Pulmonary artery endothelial cell (primary cell): ENCODE measurements at places on chromosomes 5 and 9.

GRCh38 chr5:177995691-177996595 lies at the start of gene PROP1:
Gene PROP1 (minus strand): TSS chr5:177996242. CDS start chr5:177995933, 309 bp downstream.
- DNase-seq = no peak

- DNase-seq = no peak
These were observed 201.7 kb upstream of the ZNF618 start for GRCh38 chr9:113674436-113674835.

GRCh38 chr9:85610074-85610860 lies 131.5 kb downstream of the AGTPBP1 start:
- DNase-seq = peak; percentile 32

DNA sequence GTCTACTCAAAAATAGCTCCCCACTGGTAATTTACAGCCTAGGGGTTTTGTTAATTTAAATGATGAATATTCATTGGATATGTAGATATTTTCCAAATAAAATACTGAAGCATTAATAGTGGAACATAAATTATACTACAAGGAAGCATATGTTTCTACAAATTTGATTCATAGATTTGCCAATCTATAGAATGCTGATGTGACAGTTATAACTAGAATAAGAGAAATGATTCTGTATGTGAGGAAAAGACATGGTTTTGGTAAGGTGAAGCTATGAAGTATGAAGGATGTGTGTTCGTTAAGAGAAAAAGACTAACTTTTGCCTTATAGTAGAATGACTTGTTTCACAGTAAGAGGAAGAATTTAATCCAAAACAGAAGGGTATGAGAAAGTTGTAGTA lies 61.3 kb downstream of the IARS1 start:
- DNase-seq = no peak

DNA sequence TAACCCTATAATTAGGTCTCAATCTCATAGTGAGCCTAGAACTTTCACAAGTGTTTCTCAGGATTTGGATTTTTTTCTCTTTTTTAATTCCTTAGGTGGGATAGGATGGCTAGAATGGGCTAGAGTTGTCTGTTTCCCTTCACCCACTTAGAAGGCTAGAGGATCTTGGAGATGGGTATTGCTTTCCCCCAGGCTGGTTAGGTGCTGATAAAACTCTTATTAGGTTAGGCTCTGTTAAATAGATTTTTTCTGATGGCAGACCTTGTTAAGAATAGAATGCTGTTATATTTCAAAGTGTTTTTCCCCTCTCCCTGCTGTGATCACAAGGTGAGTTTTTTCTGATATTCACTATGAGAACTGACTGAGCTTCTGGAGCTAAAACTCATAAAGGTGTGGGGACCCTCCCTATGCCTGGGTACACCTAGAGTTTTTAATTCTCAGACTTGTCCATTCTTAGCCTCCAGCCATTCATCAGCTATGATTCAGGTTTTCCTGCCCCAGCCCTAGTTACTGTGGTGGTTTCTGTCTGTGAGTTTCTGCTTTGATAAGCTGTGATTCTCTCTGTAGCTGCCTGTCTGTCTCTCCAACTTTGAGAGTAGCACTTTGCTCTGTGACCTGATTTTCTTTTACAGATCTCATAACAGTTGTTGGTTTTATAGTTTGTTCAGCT lies 132.4 kb downstream of the HACD4 start:
- peak; percentile 7 for DNase-seq

DNA sequence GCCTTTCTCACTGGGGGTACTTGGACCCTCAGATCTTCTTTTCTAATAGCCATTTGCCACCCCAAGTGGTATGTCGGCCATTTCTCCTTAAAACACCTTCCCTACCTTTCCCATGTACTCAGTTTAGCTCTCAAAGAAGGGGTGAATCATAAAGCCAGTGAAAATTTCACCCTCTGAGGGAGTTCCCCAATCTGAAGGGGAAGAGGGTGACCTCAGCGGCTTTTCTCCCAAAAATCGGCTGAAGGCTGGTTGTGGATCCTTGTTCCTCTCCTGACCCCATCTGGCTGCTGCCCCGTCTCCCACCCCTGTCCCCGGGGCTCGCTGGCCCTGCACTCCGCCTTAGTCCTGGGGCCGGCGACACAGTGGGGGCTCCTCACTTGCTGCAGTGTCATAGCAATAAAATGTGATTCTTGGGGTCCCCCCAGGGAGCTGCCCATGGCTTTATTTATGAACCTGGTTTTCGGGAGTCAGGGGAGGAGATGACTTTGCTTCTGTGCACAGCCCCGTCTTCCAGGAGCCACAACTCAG lies 17.3 kb upstream of the LTC4S start:
- no peak for DNase-seq

DNA sequence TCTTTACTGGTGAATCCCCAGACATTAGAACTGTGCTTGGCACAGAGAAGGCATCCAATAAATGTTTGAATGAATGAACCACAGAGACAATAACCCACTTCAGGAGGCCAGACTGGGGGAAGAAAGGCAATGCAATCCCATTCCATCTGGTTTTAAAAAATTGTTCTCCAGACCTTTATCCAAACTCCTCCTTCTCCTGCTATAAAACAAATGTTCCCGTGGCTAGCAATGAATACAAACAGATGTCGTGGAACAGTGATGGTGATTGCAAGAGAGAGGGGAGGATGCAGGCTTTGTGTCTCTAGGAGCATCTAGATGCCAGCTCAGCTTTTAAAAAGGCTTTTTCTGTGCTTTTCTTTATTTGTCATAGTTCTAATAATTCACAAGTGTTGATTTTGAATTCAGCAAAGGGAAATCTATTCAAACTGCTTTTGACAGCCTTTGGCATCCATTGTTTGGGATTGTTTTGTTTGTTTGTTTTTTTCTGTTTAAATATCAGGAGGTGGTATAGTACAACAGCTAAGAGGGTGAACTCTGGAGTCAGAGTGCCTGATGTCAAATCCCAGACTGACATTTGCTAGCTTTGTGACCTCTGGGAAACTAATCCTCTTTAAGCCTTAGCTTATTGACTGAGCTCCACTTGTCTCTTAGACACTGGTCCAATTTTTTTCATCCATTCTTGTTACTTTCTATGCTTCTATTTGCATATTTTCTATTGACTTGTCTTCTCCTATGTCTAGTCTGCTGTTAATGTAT lies 59.1 kb downstream of the TNFSF15 start:
- DNase-seq = no peak
